ENCODE measurements at places on chromosomes 3 and 15.

GRCh38 chr3:122727294-122727693 lies 46.7 kb downstream of the PARP14 start:
- DNase-seq: no peak

GRCh38 chr3:189449084-189449483 lies 182.1 kb upstream of the TP63 start:
- no peak for DNase-seq

- no peak for DNase-seq
Measured at GRCh38 chr3:144662729-144663128, 691.1 kb downstream of the DIPK2A start.

DNA sequence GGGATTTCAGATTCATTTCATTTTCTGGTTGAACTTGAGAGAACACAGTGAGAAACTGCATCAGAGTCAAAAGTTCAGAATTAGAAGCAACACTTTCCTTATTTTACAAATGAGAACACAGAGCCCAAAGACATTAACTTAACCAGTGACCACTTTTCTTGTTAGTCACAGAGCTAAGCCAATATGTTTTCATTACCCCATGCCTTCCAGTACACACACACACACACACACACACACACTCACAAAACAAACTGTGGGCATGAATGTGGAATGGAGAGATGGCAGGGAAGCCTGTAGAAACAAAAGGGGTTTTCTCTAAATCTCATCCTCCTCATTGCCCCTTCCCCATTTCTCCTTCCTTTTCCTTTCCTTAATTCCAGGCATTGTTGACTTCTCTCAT lies 267.4 kb upstream of the GADL1 start:
- no peak for DNase-seq

DNA sequence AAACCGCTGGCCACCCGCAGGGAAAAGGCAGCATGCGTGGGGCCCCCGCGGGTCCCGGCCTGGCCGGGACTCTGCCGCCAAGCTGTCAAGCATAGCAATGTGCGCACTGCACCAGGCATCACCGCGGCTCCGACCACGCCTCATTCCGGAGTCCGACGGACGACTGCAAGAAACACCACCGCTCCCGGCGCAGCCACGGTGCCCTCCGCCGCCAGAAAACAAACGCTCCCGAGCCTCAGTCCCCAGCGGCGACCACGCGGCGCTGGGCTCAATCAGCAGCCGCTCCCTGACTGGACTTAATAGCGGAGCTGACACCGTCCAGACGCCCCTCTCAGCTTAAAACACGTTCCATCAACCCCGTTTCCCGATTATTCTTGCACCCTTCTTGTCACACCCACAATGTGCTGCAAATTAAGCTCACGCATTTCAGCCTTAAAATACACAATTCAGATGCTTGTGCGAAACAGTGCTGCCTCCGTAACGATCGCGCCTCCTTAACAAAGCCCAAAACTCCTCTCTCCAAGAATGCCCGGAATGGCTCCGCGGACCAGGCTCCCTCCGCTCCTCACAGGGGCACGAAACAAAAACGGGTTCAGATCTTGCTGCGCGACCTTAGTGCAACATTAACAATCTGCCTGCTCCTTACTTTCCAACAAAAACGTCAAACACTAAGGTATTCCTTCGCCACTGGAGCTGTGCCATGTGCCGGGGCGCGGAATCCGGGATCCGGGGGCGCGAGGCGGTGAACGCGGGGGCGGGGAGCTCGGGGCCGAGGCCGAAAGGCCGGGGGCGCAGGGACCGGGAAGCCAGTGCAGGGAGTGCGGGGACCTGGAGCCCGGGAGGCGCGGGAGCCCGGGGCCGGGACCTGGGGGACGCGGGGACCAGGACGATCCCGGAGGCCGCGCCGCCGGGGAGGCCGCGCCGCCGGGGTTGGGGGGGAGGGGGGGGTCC lies 655 bp downstream of the CYFIP1 start:
- DNase-seq: no peak

DNA sequence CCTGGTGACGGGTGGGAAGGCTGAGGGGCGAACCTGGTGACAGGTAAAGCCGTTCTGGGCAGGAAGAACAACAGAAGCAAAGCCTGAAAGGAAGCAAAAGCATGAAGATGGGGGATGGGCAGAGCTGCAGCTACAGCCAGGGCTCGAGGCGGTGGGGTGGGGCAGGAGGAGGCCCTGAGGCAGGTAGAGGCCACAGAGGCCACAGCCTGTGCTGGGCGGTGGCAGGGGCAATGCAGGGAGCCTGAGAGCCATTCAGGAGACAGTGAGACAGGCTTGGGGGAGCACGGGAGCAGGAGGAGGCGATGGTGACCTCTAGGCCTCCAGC lies 8.2 kb downstream of the PCSK6 start:
- no peak for DNase-seq

DNA sequence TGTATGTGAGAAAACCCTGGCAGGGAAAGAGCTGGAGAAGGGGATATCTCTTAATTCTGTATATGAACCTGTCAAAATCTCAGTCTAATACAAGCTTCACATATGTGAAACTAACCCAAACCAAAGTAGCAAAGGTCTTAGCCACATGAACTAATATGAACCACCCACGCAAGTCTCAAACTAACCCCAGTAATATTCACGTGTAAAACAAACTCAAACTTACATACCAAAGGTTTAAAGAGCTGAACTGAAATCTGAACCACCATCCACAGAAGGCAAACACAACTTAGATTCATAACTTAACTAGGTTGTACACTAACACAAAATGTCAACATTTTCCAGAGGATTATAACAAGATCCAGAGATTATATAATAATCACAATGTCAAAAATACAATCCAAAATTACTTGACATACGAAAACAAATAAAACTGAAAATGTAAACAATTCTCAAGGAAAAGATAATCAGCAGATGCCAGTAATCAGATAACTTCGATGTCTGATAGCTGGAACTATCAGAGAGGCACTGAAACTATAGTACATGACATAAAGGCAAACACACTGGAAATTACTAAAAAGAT lies 64.1 kb downstream of the VPS13C start:
- no peak for DNase-seq

- DNase-seq: no peak
Measured at GRCh38 chr3:69251078-69251805, 128.8 kb upstream of the LMOD3 start.

Measured in activated naive CD4-positive, alpha-beta T cell treated with anti-CD3 and anti-CD28 coated beads, Interleukin-2, amount 50 U/mL, for 72 hours (primary cell).